ENCODE measurements at places on chromosomes 2 and 18. TPM values are rescaled to one million over a fixed set of nuclear protein-coding genes. Genes with fewer than 3 reads are reported as not detected.

DNA sequence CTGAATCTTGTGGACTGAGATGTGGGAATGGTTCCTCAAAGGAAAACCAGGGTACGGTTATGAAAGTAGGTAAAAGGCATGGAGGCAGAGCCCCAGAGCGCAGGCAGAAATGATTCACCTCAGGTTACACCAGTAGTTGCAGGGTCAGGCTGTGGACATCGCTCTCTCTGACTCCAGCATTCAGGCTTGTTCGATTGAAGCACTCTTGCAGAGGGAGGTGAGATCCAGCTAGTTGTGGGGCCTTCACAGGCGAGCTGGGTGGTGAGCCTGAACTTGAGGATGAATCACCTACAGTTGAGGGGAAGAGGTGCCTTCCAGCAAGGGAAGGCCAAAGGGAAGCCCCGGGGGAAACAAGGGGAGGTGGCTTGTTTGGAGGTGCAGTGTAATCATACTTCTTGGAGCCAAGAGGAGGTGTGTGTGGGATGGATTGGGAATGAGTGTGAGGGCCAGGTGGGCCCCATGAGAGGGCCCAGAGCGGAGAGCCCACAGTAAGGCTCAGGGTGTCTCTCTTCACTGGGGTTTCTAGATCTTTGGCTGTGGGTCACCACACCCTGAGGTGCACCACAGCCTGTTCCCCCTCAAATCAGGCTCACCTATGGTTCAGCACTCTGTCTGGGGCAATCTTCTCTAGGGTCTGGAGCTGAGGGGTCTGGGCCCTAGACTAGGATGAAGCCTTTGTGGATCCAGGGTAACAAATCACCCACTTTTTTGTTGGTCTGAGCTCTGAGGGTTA lies 48.5 kb upstream of the MCFD2 start:
- DNase-seq: no peak

DNA sequence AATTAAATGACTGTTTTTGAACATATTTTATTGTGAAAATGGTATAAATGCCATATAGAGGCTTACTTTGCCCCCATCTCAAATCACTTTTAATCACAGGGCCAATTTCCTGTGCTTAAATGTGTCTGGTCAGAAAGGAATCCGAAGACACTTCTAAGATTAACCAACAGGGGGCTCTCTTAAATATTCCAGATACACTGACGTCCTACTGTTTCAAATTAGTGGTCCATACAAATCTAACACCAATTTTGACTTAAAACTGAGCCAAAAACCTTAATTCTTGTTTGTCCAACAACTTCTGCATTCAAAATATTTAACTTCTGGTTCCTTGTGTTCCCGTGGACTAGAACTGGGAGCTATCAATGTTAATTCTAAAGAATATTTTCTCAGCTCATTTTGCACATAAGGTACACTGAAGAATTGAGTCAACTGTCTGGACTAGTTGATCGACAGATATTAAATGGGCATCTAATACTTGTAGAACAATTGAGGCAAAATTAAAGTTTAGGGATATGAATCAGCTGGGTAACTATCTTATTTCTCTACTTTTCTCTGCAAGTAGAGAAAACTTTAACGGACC lies 557.5 kb downstream of the ARHGAP15 start:
- peak; percentile 6 for DNase-seq

DNA sequence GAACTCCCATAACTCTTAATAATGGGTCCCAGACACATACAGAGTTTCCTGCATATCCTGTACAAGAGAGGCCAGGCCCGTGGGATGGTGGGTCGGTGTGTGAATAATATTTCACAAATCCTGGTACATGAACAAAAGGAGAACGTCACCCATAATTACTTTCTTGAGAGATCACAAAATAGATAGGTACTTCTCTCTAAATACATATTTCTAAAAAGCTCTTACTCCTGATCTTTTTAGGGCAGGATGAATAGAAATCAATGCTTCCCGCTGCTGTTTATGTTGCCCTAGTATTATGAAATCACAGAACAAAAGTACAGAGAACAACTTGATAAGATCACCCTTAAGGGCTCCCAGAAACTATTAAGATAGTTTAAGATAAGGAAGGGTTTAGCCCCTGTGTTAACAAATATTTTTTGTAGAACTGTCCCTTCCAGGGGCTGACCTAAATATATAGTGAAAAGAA lies 5.4 kb downstream of the IRS1 start:
- no peak for DNase-seq

Gene LCT
- total RNA-seq: not detected

Gene UPP2
- not detected for total RNA-seq

Gene LOXHD1
- total RNA-seq: not detected

All from Caki2 (cell line).